ENCODE measurements at places on chromosomes 13 and 19. TPM values are rescaled to one million over a fixed set of nuclear protein-coding genes. Genes with fewer than 3 reads are reported as not detected.

MEDAG gene
- 3.6 TPM for total RNA-seq

DNA sequence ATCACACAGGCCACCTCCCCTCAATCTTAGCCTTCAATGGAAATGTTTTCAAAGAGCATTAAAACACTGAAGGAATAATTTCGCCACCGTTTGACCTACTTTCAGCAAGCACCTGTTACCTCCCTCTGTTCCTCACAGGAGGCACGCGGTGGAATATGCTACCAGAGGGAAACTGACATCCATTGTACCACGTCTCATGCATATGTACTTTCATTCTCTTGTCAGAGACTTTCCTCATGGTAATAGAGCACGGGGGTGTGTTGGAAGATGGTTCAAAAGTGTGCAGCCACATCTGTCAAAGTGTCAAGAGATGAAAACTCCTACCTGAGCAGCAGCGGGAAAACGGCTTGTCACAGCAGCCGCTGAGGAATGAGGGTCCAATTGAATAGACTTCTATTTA lies 143.4 kb downstream of the NALCN start:
- DNase-seq, result no peak

- no peak for DNase-seq
These were observed 21.3 kb downstream of the MBD3L2B start for GRCh38 chr19:6999933-7000332.

DNA sequence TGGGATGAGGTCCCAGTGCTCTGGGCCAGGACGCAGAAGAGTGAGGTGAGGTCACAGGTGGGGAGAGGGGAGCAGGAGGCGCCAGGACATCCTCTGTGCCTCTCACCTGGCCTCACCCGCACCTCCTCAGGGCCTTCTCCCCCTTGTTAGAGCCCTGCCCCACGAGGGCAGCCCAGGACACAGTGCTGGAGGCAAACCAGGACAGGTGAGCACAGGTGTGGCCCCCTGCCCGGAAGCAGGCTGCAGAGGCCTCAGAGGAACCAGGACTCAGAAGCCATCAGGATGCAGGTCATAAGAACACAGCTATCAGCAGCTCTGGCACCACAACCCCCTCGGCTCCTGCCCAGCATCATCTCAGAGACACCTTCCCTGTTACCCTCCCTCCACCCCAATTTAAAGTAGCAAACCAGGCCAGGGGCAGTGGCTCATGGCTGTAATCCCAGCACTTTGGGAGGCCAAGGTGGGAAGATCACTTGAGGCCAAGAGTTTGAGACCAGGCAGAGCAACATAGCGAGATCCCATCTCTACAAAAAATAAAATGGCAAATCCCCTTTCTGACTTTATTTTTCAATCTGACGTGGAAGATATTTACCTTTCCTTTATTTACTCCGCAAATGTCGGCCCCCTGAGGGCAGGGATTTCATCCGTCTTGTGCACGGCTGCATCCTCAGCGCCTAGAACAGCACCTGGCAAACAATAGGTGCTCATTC lies at the start of gene CEACAM16:
Gene CEACAM16 (plus strand): TSS at position 660 of the 710 bp plus-strand sequence. CDS start 2,306 bp downstream, outside the sequence.
- no peak for DNase-seq

LILRB3 gene
- total RNA-seq, result 4.2 TPM

Measured in skin of body (tissue), 3 donors.